Neural progenitor cell (in vitro differentiated cells): ENCODE measurements at places on chromosomes 1 and 21.

DNA sequence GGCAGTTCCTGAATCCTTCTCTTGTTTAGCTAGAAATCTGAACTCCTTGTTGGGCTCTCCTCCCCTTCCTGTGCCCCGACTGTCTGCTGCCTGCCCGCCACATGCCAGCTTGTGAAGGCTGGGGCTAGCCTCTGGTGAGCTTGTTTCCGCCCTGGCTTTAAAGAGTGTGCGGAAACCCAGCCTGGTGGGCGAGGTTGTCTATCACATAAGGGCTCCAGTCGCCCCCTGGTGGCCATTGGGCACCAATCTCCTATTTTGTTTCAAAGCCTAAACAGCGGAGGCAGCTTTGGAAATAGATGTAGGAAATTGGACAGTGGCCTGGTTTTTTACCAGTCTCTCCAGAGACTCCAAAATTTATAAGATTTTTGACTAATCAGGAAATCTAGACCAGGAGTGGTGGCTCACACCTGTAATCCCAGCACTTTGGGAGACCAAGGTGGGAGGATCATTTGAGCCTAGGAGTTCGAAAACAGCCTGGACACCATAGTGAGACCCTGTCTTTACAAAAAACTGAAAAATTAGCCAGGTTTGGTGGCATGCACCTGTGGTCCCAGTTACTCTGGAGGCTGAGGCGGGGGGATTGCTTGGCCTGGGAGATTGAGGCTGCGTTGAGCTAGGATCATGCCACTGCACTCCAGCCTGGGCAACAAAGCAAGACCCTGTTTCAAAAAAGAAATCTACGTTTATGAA, 9.8 kb downstream of the ATP8B2 start:
- H3K36me3 ChIP-seq, result peaks cover 3% of the 10 kb centered on the region
- DNase-seq, result peak; percentile 94
- no peak overlapping the region for H3K4me3 ChIP-seq
- H3K4me1 ChIP-seq, result no peaks in the 10 kb centered on the region
- H3K27ac ChIP-seq, result peak overlapping the region; percentile 53
- no peaks in the 10 kb centered on the region for H3K27me3 ChIP-seq

- no peaks in the 10 kb centered on the region for H3K36me3 ChIP-seq
- no peaks in the 10 kb centered on the region for H3K27me3 ChIP-seq
- H3K27ac ChIP-seq, result no peak overlapping the region
- no peak for DNase-seq
- no peaks in the 10 kb centered on the region for H3K4me1 ChIP-seq
Measured at GRCh38 chr1:210828996-210829596, 304.9 kb downstream of the KCNH1 start.

DNA sequence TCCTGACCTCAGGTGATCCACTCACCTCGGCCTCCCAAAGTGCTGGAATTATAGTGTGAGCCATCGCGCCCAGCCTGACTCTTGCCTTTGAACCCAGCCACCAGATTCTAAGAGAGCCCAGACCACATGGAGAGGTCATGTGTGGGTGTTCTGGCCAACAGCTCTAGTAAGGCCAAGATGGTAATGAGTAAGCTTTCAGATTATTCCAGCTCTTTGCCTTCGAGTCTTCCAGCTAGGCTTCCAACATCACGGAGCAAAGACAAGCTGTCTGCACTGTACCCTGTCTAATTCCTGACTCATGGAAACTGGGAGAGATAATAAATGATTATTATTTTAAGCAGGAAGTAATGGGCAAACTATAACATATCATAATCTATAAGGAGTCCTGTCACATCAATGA, 14.8 kb upstream of the ZFP69B start:
- DNase-seq, result no peak
- no peaks in the 10 kb centered on the region for H3K27me3 ChIP-seq
- H3K36me3 ChIP-seq, result no peaks in the 10 kb centered on the region
- H3K4me1 ChIP-seq, result no peaks in the 10 kb centered on the region

DNA sequence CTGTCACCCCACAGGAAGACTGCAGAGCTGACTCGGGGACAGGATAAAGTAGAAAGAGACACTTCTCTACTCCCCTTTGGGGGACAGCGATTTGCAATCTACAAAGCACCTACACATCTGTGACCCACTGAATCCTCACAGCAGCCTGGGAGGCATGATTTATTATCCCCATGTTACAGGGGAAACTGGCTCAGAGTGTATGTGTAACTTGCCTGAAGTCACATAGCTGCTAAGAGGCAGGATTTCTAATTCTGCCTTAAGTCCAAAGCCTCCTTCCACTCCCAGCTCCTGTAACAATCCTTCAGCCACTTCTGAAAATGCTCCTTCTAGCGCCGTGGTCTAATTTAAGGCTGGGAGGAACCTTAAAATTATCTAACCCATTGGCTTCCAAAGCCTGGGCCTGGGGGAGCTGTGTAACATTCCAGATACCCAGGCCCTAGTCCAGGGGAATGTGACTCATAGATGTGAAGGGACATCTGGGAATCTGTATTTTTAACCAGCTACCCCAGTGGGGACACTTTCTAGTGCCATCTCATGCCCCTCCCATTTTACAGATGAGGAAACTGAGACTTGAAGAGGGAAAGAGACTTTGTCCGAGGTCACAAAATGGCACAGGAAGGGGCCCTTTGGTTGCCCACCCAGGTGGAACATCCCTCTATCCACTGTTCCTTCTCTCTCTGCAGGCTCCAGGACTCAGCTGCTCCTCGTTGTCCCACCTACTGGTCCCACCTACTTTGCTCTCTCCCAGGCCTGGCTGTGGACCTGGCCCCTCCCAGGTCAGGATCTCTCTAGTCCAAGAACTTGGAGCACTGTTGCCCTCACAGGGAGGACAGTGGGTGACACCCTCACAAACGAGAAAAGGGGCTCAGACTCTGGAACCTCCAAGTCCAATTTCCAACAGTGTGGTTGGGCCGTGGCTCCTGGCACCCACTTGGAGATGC, 48.9 kb downstream of the AHDC1 start:
- H3K36me3 ChIP-seq, result no peaks in the 10 kb centered on the region
- H3K27ac ChIP-seq, result no peak overlapping the region

DNA sequence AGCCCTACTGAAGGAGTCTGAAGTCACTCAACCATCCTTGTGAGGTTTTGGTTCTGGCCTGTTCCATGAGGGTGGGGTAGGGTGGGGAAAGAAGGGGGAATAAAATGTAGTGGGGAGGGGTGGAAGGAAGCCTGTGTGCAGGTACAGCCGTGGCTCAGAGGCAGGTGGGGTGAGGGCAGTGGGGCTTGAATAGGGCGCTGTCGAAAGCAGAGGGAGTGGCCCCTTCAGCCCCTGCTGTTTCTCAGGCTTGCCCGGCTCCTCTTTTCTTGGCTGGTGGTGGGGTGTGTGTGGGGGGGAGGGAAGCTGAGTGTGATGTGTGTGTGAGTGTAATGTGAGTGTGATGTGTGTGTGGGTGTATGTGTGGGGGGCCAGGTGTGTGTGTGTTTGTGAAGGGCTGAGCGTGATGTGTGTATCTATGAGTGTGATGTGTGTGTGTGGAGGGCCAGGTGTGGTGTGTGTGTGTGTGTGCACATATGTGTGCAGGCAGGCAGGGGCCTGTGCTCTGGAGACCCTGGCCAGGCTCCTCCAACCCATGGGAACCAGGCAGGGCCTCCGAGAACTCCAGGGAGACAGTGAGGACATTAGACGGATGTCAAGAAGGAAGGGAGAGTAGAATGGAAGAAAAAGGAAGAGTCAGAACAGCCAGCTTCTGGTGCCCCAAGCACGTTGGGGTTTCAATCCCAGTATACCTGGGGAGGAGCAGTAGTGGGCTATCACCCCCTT, 9.0 kb downstream of the SOX13 start:
- no peak overlapping the region for H3K27ac ChIP-seq
- no peak for DNase-seq
- H3K4me3 ChIP-seq, result peak overlapping the region; percentile 7
- H3K4me1 ChIP-seq, result peaks cover 76% of the 10 kb centered on the region
- H3K27me3 ChIP-seq, result no peaks in the 10 kb centered on the region

GRCh38 chr1:14630986-14631385, 32.5 kb downstream of the KAZN start:
- no peak for DNase-seq
- H3K36me3 ChIP-seq, result no peaks in the 10 kb centered on the region
- no peak overlapping the region for H3K4me3 ChIP-seq
- H3K27ac ChIP-seq, result no peak overlapping the region
- H3K27me3 ChIP-seq, result no peaks in the 10 kb centered on the region

DNA sequence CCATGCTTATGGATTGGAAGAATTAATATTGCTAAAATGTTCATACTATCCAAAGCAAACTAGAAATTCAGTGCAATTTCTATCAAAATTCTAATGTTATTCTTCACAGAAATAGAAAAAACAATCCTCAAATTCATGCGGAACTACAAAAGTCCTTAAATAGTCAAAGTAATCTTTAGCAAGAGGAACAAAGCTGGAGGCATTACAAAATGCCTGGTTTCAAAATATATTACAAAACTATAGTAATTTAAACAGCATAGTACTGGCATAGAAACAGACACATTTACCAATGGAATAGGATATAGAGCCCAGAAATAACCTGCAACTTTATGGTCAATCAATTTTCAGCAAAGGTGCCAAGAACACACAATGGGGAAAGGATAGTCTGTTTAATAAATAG, 3.8 kb downstream of the CTSS start:
- no peak overlapping the region for H3K4me3 ChIP-seq
- H3K36me3 ChIP-seq, result no peaks in the 10 kb centered on the region
- no peaks in the 10 kb centered on the region for H3K4me1 ChIP-seq
- no peaks in the 10 kb centered on the region for H3K27me3 ChIP-seq
- DNase-seq, result no peak

- no peaks in the 10 kb centered on the region for H3K36me3 ChIP-seq
- H3K27me3 ChIP-seq, result no peaks in the 10 kb centered on the region
- no peaks in the 10 kb centered on the region for H3K4me1 ChIP-seq
- DNase-seq, result no peak
- H3K27ac ChIP-seq, result no peak overlapping the region
- no peak overlapping the region for H3K4me3 ChIP-seq
Measured at GRCh38 chr1:44220001-44220751, 6.9 kb downstream of the DMAP1 start.

- H3K4me1 ChIP-seq, result no peaks in the 10 kb centered on the region
- no peak overlapping the region for H3K27ac ChIP-seq
- H3K27me3 ChIP-seq, result no peaks in the 10 kb centered on the region
- no peaks in the 10 kb centered on the region for H3K36me3 ChIP-seq
Measured at GRCh38 chr1:105872817-105873216, 1183.7 kb upstream of the PRMT6 start.

- no peaks in the 10 kb centered on the region for H3K27me3 ChIP-seq
- no peaks in the 10 kb centered on the region for H3K36me3 ChIP-seq
- H3K27ac ChIP-seq, result no peak overlapping the region
- no peaks in the 10 kb centered on the region for H3K4me1 ChIP-seq
Measured at GRCh38 chr1:233490488-233490887, 123.4 kb upstream of the KCNK1 start.

GRCh38 chr1:221664253-221664652, 77.6 kb downstream of the DUSP10 start:
- H3K27ac ChIP-seq, result no peak overlapping the region
- H3K4me1 ChIP-seq, result no peaks in the 10 kb centered on the region
- DNase-seq, result peak; percentile 6
- H3K4me3 ChIP-seq, result no peak overlapping the region

DNA sequence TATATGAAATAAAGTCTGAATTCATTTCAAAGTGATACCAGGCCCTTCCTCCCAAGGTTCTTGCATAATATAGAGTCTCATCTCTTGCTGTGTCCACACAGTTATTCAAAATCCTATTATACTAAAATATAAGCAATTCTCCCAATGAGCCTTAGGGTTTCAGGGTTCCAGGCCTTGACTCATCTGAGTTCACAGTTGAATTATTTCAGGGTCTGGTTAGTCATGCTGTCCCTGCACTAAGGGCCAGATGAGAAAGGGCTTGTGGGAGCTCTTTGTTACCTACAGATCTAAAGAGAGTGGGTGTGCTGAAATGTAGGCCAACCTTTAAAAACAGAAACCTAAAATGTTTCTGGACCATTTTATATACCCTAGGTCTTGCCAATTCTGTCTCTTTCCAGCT, 337.5 kb upstream of the LRRC7 start:
- no peak overlapping the region for H3K4me3 ChIP-seq
- H3K36me3 ChIP-seq, result no peaks in the 10 kb centered on the region
- H3K4me1 ChIP-seq, result peaks cover 10% of the 10 kb centered on the region
- no peak overlapping the region for H3K27ac ChIP-seq
- no peak for DNase-seq
- H3K27me3 ChIP-seq, result no peaks in the 10 kb centered on the region

DNA sequence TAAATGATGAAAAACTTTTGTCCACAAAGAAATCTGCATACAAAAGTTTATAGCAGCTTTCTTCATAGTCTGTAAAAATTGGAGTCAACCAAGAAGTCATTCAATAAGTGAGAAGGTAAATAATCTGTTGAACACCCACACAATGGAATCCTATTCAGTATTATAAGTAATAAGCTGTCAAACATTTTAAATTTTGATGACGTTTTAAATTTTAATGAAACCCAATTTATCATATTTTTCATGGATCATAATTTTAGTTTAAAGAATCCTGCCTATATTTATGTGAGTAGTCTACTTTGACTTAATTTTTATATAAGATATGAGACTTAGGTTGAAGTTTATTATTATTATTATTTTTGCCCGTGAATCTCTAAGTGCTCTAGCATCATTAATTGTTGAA, 20.0 kb downstream of the OR10J1 start:
- H3K4me3 ChIP-seq, result no peak overlapping the region
- H3K27ac ChIP-seq, result no peak overlapping the region
- H3K27me3 ChIP-seq, result no peaks in the 10 kb centered on the region
- H3K4me1 ChIP-seq, result no peaks in the 10 kb centered on the region

GRCh38 chr1:210922666-210923065, 211.3 kb downstream of the KCNH1 start:
- H3K27ac ChIP-seq, result no peak overlapping the region
- H3K36me3 ChIP-seq, result no peaks in the 10 kb centered on the region
- H3K27me3 ChIP-seq, result no peaks in the 10 kb centered on the region
- H3K4me3 ChIP-seq, result no peak overlapping the region
- peaks cover 17% of the 10 kb centered on the region for H3K4me1 ChIP-seq

GRCh38 chr1:41465741-41466140, 18.7 kb downstream of the EDN2 start:
- H3K27ac ChIP-seq, result no peak overlapping the region
- no peaks in the 10 kb centered on the region for H3K27me3 ChIP-seq
- H3K4me3 ChIP-seq, result no peak overlapping the region

DNA sequence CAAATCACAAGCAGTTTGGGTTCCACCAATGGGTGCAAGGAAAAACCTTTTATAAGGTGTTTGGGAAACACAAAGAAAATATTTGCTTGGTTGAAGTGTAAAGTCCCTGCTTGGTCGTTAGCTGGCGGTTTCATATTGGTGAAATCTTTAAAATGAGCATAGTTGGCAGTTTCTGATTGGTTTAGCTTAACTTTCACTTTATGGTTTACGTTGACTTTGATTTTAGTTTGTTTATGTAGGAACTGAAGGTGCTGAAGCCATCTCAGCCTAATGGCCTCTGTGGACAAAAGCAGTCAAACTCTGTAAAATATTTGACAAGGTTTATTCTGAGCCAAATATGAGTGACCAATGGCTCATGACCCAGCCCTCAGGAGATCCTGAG, 76.6 kb upstream of the PPM1J start:
- no peaks in the 10 kb centered on the region for H3K36me3 ChIP-seq
- DNase-seq, result no peak
- H3K4me3 ChIP-seq, result no peak overlapping the region
- H3K4me1 ChIP-seq, result no peaks in the 10 kb centered on the region

- DNase-seq, result no peak
- H3K36me3 ChIP-seq, result no peaks in the 10 kb centered on the region
- no peaks in the 10 kb centered on the region for H3K27me3 ChIP-seq
- H3K4me1 ChIP-seq, result peaks cover 6% of the 10 kb centered on the region
Measured at GRCh38 chr1:110483308-110483685, 32.3 kb downstream of the PROK1 start.

GRCh38 chr1:148367596-148367995, 115.5 kb downstream of the PPIAL4G start:
- H3K4me3 ChIP-seq, result no peak overlapping the region
- H3K4me1 ChIP-seq, result peaks cover 3% of the 10 kb centered on the region
- H3K27ac ChIP-seq, result no peak overlapping the region
- peaks cover 17% of the 10 kb centered on the region for H3K27me3 ChIP-seq
- H3K36me3 ChIP-seq, result no peaks in the 10 kb centered on the region
